ENCODE measurements at places on chromosomes 1 and 21.

DNA sequence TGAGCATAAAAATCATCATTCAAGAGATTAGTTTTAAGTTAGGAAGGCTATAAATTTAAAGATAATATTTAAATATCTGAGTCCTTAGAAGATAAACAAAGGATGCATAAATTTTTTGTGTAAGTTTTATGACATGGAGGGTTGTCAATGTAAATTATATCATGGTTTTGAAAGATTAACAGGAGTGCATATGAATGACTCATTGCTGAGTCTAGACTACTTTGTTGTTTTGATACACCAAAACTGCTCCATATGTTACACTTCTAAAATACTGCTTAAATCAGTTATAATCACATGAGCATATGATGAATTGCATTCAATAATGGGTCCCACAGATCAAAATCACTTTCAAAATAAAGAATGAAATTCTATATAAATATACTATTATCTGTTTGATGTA is 312.5 kb downstream of the KCNT2 start:
- DNase-seq = peak; percentile 57

- DNase-seq = peak; percentile 62
Measured at GRCh38 chr1:11478571-11479374, at the start of gene DISP3. Gene DISP3 (plus strand): TSS chr1:11479155. CDS start chr1:11500993, 21,838 bp downstream.

DNA sequence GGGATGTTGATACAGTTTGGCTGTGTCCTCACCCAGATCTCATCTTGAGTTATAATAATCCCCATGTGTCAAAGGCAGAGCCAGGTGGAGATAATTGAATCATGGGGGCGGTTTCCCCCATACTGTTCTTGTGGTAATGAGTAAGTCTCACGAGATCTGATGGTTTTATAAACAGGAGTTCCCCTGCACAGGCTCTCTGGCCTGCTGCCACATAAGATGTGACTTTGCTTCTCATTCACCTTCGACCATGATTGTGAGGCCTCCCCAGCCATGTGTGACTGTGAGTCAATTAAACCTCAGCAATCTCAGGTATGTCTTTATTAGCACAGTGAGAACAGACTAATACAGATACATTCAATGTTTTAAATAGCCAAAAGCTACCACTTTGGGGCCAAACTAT is 41.1 kb downstream of the SLC35F3 start:
- DNase-seq = peak; percentile 15

- DNase-seq = no peak
Measured at GRCh38 chr1:183954496-183954895, 83.0 kb downstream of the COLGALT2 start.

GRCh38 chr1:68047659-68048026 is 2.8 kb downstream of the DIRAS3 start:
- no peak for DNase-seq

GRCh38 chr1:41516168-41517061 is 31.9 kb upstream of the EDN2 start:
- peak; percentile 84 for DNase-seq

GRCh38 chr1:214332946-214333798 is 52.2 kb downstream of the SMYD2 start:
- DNase-seq = peak; percentile 68

- no peak for DNase-seq
Measured at GRCh38 chr21:45853703-45854342, 127.7 kb upstream of the COL6A1 start.

GRCh38 chr1:60265560-60266535 is 192.3 kb upstream of the C1orf87 start:
- peak; percentile 79 for DNase-seq

DNA sequence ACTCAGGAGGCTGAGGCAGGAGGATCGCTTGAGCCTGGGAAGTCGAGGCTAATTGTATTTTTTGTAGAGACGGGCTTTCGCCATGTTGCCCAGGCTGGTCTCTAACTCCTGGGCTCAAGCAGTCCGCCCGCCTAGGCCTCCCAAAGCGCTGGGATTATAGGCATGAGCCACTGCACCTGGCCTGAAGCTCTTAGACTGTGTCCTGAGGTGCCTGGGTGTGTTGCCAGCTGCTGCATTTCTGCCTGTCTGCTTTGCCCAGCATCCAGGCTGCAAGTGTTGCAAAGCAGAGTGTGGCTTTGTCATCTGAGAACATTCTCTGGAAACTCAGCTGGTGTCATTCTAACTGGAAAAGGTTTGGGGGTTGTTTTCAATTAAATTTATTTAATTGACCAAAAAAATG is 105.0 kb downstream of the HUNK start:
- no peak for DNase-seq

- no peak for DNase-seq
Measured at GRCh38 chr1:8023287-8023994, 2.7 kb downstream of the ERRFI1 start.

DNA sequence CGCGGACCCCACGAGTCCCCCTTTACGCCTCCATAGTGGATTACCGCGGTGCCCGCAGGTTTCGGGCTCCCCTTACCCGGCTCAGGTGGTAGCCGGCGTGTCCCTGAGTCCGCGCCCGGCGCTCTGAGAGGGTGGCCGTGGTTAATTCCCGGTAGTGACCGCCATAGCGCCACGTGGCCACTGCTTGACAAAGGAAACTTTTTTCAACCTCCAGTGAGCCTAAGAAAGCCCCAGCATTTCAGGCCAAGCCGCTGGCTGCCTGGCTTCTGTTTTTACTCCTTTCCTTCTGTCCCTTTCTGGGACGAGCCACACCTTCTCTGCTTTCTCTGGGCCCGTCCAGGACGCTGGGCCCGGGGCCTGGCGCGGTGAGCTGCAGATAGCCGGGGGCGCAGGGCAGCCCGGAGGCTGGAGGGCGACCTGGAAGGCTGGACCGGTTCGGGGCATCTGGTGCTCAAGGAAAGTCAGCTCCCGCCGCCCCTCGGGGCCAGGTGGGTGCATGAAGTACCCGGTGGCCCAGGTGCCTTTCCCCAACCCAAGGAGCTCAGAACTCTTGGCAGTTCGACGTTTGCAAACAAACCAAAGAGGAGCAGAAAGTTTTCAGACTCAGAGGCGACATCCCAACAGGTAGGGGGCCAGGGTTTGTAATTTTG is 540 bp upstream of the C1orf198 start:
- DNase-seq = no peak

DNA sequence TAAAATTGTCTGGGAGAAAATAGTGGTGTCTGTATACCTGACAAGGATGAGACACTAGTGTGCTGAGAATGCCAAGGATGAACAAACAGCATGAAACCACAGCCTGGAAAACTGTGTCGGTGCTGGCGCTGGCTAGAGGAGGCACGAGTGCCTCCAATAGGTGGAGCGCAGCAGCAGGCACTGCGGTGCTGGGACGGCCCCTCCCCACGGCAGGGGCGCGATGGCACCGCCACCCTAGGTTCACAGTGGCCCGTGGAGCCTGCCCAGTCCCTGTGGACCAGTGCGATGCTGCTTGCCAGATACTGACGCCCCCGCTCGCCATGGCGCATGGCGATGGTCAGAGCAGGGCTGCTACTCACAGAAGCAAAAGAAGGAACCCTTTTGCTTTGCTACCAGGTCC is 6.8 kb downstream of the CFAP410 start:
- no peak for DNase-seq

GRCh38 chr1:75233302-75233929 is 99.2 kb downstream of the LHX8 start:
- DNase-seq = peak; percentile 25

GRCh38 chr1:39955547-39956539 is 898 bp downstream of the MFSD2A start:
- DNase-seq = peak; percentile 43

GRCh38 chr1:223405507-223405906 is 12.3 kb downstream of the CCDC185 start:
- DNase-seq = no peak

DNA sequence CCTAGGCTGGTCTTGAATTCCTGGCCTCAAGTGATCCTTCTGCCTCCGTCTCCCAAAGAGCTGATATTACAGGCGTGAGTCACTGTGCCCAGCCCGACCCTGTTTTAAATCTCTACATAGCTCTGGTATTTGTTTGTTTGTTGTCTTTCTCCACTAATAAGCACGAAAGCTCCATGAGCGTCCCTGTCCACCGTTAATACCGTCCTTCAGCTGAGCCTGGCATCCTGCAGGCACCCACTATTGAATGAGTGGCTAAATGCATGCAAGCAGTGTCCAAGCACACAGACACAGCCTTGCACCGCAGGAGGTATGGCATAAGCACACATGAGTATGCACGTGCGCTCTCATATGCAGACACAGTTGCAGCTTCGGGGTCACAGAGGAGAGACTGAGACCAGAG is 4.5 kb upstream of the COL16A1 start:
- peak; percentile 34 for DNase-seq

GRCh38 chr1:43507296-43508295 is 23.1 kb upstream of the PTPRF start:
- no peak for DNase-seq

- no peak for DNase-seq
Measured at GRCh38 chr1:158818560-158818959, 12.6 kb upstream of the MNDA start.

- DNase-seq = peak; percentile 58
Measured at GRCh38 chr1:100868364-100868995, 26.2 kb downstream of the EXTL2 start.

GRCh38 chr1:109248797-109249629 is at the start of gene CELSR2:
Gene CELSR2 (plus strand): TSS chr1:109249539. CDS start chr1:109250080, 541 bp downstream.
- peak; percentile 55 for DNase-seq

- no peak for DNase-seq
Measured at GRCh38 chr1:113191579-113192076, 118.6 kb downstream of the LRIG2 start.

GRCh38 chr1:27789540-27790041 is 16.6 kb downstream of the STX12 start:
- peak; percentile 33 for DNase-seq

DNA sequence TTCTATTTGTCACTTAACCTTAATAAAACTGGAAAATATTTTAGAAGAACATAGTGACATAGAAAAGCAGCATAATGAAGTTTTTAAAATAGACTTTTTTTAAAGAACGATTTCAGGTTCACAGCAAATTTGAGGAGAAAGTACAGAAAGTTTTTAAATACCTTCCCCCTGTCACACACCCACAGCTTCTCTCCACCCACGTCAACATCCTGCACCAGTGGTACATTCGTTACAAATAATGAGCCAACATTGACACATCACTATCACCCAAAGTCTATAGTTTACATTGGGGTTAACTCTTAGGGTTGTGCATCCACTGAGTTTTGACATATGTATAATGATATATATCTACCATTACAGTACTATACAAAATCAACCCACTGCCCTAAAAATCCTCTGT is 3.0 kb upstream of the SLC35F3 start:
- no peak for DNase-seq

GRCh38 chr1:184456189-184456588 is 69.4 kb downstream of the C1orf21 start:
- no peak for DNase-seq

DNA sequence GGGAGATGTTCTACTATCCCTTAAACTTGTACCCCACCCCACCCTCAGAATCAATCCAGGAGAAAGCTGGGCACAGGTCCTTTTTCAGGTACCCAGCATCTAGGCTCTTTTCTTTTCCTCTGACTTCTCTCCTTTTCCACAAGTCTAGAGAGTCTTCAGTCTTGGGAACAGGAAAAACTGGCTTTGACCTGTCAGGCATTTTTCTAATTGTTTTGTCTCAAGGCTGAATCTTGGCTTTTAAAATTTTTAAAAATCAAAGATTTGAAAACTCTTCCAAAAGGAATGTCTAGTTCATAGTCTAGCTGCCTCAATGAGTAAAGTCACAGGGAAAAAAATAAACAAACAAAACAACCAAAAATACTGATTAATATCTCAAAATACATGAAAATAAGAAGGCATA is 161.5 kb downstream of the HFM1 start:
- DNase-seq = no peak

- DNase-seq = no peak
Measured at GRCh38 chr1:112431038-112431437, 35.0 kb downstream of the CTTNBP2NL start.

GRCh38 chr21:34086887-34087306 is 13.5 kb downstream of the MRPS6 start:
- no peak for DNase-seq

DNA sequence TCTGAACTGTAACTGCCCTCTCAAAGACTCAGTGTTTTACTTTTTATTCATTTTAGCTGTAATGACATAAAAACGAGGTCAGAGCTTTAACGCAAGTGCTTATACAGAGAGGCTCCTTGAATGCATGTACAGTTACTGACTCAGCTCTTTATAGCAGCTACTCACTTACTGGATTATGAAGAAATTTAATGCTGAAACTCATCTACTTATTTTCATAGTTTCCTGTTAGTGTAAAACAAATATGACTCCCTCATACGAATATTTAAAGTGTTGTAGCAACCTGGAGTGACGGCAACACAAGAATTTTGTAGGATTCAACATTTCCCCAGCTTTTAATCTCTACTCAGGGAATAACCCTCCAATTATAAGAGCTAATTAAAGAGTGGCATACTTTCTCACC is 32.7 kb downstream of the ADSS2 start:
- DNase-seq = no peak

GRCh38 chr1:41539999-41540398 is 55.5 kb upstream of the EDN2 start:
- DNase-seq = no peak

GRCh38 chr1:21255284-21255942 is 34.9 kb downstream of the ECE1 start:
- DNase-seq = peak; percentile 82

DNA sequence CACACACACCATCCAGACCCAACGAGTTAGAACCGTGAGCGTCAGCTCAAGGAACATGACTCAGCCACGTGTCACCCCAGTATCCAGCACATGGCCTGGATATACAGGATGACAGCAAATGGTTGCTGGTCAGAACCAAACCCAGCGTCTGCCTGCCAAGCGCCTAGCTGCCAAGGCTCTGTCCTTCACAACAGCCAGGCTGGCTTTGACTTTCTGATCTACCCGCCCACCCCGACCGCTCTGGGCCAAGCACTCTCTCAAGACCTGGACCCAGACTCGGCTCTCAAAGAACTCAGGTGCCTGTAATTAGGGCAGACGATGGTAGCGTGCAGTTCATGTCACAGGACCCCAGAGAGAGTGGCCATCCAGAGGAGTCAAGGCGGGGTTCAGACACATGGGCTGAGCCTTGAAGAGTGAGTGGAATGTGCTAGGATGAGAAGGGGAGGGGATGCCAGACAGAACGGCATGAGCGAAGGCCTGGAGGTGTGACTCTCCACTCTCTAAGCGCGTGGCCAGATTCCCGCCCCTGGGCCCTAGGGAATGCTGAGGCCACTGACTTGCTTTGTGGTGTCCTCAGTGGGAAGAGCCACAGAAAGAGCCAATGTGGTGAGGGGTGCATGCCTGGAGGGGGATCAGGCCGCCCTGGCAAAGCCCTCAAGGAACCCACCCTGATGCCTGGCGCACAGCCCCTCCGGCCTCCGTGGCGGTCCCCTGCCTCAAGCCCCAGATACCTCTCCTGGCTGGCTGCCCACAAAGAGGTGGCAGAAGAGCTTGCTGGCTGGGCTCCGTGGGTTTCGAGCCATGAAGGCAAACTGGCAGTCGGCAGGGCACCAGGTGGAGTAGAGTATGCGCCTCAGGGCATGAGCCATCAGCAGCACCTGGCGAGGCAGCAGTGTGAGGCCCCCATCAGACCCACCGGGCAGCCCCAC is 7.0 kb downstream of the SH2D5 start:
- peak; percentile 57 for DNase-seq

GRCh38 chr1:997713-997992 is 2.2 kb downstream of the HES4 start:
- DNase-seq = no peak

Measured in fibroblast of upper back skin (primary cell).